ENCODE measurements at places on chromosomes 7 and 10. TPM values are rescaled to one million over a fixed set of nuclear protein-coding genes. Genes with fewer than 3 reads are reported as not detected.
A peak's percentile ranks its signal among the peaks of the same experiment; 100 is the strongest.

GRCh38 chr7:78783179-78783962 is 670.1 kb downstream of the MAGI2 start:
- ATAC-seq = no peak

GRCh38 chr7:43076606-43077005 is 35.8 kb upstream of the HECW1 start:
- no peak for ATAC-seq

GRCh38 chr10:89352802-89353201 is 25.0 kb downstream of the IFIT3 start:
- ATAC-seq = no peak

DNA sequence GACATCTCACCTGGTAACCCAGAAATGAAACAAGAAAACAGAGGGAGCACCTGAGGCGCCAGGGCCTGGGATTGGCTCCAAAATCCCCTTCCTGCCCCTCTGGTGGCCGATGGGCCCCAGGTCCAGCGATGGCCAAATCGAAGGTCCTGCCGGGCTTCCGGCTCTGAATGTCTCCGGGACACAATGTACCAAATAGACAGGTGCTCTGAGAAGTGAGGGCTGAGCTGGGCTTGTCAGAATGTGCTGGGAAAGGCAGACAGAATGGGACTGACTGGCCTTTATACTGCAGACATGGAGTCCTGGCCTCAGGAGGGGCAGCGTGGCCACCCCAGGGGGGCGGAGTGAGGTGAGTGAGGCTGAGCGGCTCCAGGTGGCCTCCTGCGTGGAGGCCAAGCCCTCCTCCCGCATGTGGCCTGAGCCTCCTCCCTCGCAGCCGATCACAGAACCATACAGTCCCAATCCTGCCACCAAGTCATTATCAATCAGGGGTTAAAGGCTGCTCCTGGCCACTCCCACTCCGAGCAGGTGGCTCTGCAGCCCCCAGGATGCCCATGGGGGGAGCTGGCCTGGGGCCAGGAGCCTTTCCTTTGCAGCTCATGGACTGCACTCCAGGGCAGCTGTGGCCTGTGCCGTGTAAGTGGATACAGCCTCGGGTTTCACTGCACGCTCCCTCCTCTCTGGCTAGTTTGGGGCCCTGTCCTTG is 185.5 kb downstream of the ADARB2 start:
- no peak for ATAC-seq

- ATAC-seq = no peak
Observed at GRCh38 chr10:1629326-1630198, 107.8 kb downstream of the ADARB2 start.

DNA sequence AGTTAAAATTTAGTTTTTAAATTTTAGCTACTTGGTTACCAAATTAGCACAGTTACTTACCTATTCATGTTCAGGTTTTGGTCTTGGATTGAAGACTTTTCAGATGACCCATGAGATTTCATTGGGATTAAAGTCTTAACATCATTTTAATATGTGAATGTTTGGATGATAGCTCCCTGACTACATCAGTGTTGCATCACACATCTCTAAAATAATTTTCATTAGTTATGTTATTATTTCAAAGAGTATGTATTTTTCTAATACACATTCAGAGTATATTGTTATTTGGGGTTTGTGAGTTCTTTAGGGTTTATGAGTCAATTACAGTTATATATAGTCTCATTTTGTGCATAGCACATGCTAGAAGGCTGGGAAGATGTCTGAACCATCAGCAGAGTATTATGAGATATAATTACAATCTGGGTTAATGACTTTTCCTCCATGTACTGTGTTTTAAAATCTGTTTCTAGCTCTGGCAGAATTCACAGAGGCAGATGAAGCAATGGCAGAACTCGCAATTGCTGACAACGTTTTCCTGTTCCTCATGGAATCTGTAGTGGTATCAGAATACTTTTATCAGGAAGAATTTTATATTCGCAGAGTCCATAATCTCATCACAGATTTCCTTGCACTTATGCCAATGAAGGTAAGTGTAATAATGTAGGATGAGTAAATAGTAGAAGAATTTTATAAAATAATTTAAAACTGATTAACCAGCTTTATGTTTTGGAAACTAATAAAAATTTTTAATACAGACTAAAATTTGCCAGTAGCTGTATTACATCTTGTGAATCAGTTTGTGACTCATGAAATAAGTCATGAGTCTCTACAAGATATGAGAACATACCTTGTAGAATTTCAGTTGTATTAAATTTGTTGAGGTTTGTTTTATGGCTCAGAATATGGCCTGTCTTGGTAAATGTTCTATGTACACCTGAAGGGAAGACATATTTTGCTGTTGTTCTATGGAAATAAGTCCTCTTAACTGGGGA is 26.9 kb downstream of the NUP205 start:
- no peak for ATAC-seq

DNA sequence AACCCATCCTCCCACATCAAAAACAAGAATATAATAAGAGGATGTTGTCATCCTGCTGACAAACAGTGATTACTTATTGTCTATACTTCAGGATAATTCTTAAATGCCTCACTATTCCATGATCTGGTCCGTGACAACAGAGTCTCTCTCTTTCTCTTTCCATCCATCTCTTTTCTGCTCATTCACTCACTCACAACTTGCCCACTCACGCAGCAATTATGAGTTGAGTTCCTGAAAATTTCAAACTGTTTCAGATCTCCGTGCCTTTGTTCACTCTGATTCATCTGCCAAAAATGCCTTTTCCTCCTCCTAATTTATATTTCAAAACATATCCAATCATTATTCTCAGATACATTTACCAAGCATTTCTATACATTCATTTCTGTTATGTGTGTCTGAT is 1.4 kb downstream of the OR6B1 start:
- no peak for ATAC-seq

DNA sequence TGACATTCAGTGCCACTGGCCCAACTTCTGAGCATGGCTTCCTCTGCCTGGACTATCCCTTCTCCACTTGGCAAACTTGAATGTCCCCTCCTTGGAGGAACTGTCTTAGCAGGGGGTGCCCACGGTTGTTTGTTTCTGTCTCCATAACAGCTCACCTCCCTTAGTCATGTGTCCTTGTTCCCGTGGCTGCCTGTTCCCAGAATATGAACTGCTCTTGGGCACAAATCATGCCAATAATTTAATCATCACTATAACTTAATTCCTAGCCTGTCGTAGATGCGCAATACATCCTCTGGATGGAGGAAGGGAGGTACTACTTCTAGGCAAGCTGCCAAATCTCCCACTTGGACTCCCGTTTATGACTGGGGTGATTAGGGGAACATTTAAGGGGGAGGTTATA is 173.1 kb downstream of the MYOF start:
- no peak for ATAC-seq

- ATAC-seq = no peak
Observed at GRCh38 chr7:150801242-150801945, 825 bp downstream of the TMEM176A start.

- no peak for ATAC-seq
Observed at GRCh38 chr10:24744946-24745345, 21.3 kb upstream of the ARHGAP21 start.

- no peak for ATAC-seq
Observed at GRCh38 chr10:23585186-23585585, 146.3 kb downstream of the OTUD1 start.

DNA sequence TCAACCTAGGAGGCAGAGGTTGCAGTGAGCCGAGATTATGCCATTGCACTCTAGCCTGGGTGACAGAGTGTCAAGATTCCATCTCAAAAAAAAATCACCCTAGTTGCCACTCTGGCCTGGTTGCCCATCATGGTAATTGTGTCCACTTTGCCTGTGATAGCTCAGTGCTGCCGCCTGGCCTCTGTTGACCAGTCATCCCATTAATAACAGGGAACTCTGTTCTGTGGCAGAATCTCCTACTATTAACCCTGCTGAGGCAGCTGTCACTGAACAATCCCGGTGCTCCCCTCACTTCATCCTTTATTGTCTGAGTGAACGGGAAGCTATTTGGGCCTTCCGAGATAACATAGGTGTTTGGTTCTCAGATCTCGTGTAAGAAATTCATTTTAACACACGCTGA is 14.6 kb downstream of the ZNF3 start:
- no peak for ATAC-seq

- no peak for ATAC-seq
Observed at GRCh38 chr7:41720886-41721285, 18.0 kb upstream of the INHBA start.

GRCh38 chr7:18313965-18314364 is 181.6 kb upstream of the HDAC9 start:
- ATAC-seq = no peak

DNA sequence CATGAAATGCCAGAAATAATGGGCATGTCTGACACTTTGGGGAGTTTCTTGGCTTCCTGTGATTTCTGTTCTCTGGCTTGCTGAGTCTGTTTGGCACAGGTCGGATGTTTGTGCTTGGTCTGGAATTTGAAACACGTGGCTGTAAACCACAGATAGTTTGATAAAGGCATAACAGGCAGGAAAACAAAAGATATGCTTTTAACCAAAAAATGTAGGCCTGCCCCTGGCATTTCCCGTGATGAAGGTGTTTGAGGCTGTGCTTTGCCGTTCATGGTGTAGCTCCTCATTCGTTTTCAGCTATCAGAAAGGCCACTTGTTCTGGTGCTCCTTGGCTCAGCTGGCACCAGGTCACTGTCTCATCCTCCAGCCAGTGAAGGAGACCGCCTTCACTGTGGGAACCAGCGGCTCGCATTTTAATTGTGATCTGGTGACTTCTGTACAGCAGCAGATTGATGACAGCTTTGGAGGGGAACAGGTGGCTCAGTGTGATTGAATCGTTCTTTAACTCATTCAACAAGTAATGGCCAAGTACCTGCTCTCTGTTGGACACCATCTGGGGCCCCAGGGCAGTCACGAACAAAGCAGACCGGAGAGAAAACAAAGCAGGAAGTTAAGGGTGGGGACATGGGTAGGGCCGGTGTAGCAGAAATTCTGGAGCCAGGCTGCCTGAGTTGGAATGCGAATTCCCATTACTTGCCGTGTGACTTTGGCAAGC is 111.5 kb downstream of the CCNY start:
- ATAC-seq = peak; percentile 42

DNA sequence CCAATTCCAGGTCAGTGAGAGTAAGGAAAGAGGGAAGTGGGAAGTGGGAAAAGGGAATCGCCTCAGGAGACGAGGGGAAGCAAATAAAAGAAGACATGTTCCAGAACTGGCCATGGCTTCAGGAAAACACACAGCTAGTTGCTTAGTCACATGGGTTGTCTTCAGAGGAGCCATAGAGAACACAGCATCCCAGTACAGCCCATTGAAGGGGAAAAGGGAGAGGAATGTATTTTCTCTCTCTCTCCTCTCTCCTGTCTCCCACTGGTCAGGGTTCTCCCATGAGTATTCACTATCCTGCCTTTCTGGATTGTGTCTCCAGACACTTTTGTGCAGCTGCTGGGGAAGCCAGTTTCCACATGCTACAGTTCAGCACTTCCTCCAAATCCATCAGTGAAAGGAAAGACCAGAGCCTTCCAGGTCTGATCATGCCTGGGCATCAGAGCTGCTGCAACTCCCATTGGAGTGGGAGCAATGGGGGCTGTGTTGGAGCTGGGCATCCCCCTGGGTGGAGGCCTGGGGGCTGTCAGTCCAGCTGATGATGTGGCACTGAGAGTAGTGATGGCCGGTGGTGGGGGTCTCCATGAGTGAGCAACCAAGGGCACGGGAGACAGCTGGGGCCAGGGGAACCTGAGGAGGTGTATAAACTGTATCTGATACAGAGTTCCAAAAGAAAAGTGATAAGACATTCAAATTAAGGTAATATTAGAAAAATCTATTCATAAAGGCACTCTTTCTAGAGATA is 38.6 kb downstream of the MAP3K8 start:
- ATAC-seq = no peak

- no peak for ATAC-seq
Observed at GRCh38 chr10:20891338-20891714, 5.8 kb downstream of the NEBL start.

DNA sequence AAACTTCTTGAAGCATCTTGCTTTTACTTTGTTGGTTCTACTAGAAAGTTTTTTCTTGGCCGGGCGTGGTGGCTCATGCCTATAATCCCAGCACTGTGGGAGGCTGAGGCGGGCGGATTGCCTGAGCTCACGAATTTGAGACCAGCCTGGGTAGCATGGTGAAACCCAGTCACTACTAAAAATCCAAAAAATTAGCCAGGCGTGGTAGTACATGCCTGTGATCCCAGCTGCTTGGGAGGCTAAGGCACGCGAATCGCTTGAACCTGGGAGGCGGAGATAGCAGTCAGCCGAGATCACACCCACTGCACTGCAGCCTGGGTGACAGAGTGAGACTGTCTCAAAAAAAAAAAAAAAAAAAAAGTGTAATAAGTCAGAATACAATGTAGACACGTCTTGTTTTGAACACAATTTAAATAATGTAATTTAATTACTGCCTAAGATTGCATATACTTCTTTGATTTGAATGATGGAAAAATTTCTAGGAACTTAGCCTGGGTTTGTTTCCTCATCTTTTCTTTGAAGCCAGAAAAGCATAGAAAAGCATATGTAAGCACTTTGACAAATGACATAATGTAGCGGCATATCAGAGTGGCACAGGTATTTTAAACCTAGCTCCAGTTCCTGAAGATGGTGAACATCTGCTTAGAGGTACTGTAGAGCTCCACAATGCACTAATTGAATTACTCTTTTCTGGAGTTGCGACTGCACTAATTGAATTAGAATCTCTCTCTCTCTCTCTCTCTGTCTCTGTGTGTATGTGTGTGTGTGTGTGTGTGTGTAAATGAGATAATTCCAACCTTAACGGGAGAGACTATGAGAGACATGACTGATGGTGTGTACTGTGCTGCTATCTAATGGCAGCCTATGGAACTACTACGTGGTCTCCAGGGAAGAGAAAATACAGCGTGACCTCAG is 87.8 kb downstream of the BTRC start:
- ATAC-seq = peak; percentile 65

- no peak for ATAC-seq
Observed at GRCh38 chr7:113652501-113652900, 266.3 kb downstream of the PPP1R3A start.

DNA sequence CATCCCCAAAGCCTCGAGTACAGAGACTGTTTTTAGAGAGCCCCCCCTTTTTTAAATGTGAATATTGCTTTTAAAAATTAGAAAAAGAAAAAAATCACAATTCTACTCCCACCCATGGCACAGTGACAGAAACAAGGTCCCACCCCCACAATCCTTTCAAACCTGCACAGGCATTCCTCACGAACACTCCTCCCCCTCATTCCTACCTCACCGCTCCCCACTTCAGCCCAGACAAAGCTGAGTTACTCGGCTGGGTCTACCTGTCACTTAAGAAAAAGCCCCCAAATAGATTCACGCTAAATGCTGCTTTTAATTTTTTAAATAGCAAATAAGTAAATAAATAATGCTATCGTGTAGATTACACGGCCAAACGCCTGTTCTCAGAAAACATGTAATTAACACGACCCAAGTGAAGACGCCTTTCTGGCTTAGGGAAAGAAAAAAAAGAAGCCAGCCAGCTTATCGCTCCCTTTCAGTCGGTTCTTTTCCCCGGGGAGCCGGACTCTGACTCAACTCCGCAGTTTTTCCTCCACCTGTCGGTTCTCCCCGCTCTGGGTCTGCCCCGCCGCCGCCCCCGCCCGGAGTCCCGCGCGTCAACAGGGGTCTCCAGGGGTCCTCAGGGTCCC is 739 bp downstream of the MPP7 start:
- ATAC-seq = no peak

Gene CTAGE4
- 1.1 TPM for total RNA-seq

Gene ADAM22
- 0.32 TPM for total RNA-seq

Gene DKK1
- not detected for total RNA-seq

Gene CLEC5A
- not detected for total RNA-seq

Gene SLC29A4
- 3.2 TPM for total RNA-seq

Gene DDC
- total RNA-seq = not detected

Gene MCM10
- total RNA-seq = 36.4 TPM

Gene IGFBP1
- not detected for total RNA-seq

Gene UTF1
- total RNA-seq = not detected

Gene FGFR2
- total RNA-seq = not detected

Gene IL15RA
- total RNA-seq = 25.5 TPM

Gene CAMK2B
- total RNA-seq = 1.0 TPM

Gene DUSP5
- 43.2 TPM for total RNA-seq
